ENCODE measurements at places on chromosomes 6 and 20. TPM values are rescaled to one million over a fixed set of nuclear protein-coding genes. Genes with fewer than 3 reads are reported as not detected.

ARHGAP18 gene
- 11.6 TPM for total RNA-seq

RIN2 gene
- total RNA-seq, result 25.0 TPM

BACH2 gene
- 1.6 TPM for total RNA-seq

RPN2 gene
- 250 TPM for total RNA-seq

ABT1 gene
- total RNA-seq, result 18.0 TPM

All from Panc1 (cell line).